ENCODE measurements at places on chromosomes 16 and 17. TPM values are rescaled to one million over a fixed set of nuclear protein-coding genes. Genes with fewer than 3 reads are reported as not detected.

MPP2 gene
- 0.37 TPM for total RNA-seq

KCNG4 gene
- total RNA-seq: not detected

DHX58 gene
- total RNA-seq: 5.7 TPM

CHST5 gene
- not detected for total RNA-seq

PSMB3 gene
- total RNA-seq: 548 TPM

NOD2 gene
- total RNA-seq: not detected

DNA sequence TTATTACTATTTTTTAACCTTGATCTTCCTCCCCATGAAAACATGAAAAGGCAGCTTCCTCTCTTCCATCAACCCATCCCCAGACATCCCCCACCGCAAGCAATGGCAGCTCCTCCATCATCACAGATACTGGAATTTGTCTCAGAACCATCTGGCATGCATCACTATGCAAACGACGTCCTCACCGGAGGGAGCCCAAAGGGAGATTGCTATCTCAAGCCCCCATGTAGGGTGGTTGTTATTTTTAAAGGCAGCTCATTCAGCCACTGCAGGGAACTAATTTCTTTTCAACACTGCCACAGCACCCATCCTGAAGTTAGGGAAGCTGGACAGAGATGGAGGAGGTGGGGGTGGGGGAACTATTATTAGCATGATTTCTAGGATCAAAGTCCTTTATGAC lies 222.5 kb downstream of the FOXL1 start:
- no peak for DNase-seq

GRCh38 chr17:74529243-74529642 lies 2.0 kb downstream of the CD300LB start:
- no peak for DNase-seq

GRCh38 chr16:87054856-87055255 lies 262.3 kb downstream of the C16orf95 start:
- no peak for DNase-seq

DNA sequence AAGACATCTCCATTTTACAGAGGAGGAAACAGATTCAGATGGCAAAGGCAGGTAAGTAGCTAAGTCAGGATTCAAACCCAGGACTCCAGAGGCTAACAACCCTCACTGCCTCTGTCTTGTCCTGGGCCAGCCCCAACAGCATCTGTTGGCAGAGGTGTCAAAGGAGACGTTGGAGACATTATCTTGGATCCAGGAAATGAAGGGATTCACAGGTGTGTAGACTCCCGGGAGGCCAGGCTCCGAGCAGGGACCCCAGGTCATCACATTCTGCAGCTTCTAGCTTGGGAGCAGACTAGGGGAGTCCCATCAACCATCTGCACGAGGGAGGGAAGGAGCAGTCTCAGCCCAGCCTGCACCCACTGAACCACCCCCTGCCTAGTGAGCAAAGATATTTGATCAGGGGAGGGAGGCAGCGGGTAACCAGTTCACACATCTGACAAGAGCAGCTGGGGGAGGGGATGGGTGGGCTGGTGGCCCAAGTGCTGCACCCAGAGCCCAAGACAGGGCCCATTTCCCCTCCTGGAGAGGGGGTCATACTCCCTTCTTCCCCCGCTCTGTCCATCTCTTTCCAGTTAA lies 1.0 kb upstream of the B9D1 start:
- no peak for DNase-seq

GRCh38 chr16:1762196-1762878 lies 9.0 kb downstream of the NME3 start:
- DNase-seq: no peak

GRCh38 chr17:40963838-40964237 lies 2.9 kb downstream of the KRT39 start:
- peak; percentile 51 for DNase-seq

DNA sequence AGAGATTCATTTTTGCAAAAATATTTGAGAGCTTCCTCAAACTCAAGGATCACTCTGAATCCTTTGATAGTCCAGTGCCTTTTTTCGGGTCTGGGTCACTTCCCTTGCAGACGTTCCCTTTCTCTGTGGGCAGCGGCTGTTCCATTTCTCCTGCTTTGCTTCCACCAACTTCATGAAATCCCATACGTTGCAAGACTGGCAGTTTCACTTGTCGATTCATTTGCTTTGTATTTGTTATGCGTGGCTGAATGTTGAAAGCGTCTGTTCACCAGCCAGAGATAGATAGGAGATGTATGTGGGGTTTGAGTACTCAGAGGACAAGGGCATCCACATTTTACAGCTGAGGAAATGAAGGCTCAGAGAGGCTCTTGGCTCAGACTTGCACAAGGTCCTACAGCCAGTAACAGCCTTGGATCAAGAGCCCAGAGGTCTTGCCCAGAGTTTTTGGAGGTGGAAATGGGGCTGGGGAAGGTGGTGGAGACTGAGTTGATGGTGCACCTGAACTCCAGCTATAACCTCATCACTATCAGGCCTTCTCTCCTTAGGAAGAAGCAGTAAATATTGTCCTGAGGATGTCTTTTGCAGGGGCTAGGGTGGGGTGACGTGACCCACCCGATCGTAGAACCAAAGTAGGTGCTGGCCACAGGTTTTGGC lies 1.3 kb upstream of the CCDC102A start:
- no peak for DNase-seq

DNA sequence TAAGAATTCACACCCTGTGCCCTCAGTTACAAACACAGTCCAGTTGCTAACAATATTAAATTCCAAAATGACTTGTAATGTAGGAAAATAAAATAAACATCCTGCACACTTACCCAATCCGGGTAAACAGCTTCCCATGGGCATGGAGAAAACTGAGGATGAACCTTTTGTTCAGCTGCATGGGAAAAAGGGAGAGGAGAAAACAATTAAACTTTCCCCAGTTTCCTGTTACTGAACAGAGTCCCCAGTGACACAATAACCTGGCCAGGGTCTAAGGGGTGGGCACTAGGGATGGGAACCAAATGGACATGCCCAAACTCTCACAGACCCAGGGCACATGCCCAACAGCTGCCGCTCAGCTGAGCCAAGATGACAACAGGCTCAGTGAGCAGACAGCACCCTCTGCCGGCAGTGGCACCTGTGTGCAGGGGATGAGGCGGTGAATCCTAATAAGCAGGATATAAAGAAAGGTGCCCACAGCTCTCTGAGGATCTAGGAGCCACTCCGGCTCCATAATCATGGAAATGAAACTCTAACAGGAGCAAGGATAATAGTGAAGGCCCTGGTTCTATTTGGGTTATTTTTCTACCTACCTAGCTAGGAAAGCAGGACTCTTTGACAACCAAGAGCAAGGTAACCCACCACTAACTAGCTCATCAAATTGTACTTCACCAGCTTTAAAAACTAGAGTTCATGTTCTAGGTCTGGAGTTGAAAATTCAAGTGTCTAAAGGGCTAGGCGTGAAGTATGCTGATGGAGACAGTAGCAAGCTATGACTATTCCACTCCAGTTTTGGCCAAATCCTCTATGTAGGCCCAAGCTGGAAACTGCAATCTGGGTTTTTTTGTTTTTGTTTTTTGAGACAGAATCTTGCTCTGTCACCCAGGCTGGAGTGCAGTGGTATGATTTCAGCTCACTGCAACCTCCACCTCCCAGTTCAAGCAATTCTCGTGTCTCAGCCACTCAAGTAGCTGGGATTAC lies 58.8 kb downstream of the SMG6 start:
- peak; percentile 72 for DNase-seq

DNA sequence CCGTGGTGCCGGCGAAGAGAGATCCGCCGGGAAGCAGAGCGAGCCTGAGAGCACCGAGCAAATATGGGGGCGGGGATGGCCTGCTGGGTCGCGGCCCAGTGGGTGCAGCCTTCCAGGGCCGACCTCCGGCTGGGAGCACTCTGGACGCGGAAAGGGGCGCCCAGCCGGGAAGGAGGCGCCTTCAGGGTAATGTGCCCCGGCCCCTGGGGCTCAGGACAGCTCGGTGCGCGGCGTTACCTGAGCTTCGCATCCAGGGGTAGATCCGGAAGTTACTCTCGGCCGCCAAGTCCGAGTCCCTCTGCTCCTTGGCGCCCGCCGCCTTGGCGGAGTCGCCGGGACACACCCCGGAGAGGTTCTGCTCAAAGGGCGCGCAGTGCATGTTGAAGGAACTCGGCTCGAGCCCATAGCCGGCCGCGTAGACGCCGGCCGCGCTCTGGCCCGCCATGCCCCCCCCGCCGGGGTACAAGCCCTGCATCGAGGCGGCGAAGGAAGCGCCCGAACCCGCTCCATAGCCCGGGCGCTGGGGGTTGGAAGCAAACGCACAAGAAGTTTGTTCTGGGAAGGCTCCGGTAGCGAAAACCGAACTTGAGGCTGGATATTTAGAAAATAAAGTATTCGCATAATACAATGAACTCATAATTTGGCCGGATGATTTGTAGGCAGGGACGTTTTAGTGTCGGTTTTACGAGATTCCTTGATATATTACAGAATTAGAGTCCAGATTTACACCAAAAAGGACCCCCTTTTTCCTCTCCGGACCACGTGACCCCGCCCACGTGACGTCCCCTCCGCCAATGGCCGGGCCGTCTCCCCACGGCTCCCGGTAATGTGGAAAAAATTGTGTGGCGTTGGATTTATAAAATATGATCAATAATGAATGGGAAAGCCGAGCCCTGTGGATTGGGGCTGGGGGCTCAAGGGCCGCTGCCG lies at the start of gene HOXB7:
HOXB7 (minus strand) TSS at position 736 of the 930 bp plus-strand sequence; CDS start at position 637, 99 bp downstream.
- peak; percentile 65 for DNase-seq

DNA sequence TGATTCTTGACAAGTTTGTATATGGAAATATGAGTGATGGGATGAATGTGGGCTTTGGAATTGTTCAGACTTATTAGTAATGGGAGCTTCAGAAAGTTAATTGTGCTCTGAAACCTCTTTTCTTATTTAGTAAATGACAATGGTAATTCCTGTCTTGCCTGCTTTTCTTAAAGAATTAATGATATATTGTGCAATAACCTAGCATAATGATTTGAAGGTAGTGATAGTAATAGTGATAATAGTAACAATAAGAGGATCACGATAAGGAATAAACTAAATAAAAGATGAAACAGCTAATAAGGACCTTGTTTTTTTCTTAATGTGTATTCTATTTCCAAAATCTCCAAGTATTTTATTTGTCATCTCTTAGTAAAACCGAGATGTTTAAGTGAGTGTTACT lies 245.0 kb upstream of the CPHXL start:
- DNase-seq: no peak
